ENCODE measurements at places on chromosomes 2 and 18.

DNA sequence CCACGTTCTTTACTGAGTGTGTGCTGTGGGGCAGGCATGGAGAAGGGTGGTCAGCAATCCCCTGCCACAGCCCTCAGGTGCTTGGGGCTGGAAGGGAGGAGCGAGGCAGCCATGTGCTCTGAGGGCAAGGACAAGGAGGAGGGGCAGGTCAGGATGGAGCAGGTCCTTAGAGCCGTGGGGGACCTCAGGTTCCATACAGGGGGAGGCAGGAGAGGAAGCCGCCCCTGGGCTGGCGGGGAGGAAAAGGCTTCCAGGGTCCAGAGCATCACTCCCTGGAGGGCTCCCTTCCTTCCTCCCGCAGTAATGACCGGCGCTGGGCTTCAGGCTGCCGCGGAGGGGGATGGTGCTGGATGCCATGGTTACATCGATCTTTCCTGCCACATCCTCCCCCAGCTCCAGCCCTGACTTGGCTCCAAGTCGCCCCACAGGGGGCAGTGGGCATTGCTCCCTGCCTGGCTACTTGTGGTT lies 6.6 kb downstream of the GAREM2 start:
- DNase-seq: no peak

DNA sequence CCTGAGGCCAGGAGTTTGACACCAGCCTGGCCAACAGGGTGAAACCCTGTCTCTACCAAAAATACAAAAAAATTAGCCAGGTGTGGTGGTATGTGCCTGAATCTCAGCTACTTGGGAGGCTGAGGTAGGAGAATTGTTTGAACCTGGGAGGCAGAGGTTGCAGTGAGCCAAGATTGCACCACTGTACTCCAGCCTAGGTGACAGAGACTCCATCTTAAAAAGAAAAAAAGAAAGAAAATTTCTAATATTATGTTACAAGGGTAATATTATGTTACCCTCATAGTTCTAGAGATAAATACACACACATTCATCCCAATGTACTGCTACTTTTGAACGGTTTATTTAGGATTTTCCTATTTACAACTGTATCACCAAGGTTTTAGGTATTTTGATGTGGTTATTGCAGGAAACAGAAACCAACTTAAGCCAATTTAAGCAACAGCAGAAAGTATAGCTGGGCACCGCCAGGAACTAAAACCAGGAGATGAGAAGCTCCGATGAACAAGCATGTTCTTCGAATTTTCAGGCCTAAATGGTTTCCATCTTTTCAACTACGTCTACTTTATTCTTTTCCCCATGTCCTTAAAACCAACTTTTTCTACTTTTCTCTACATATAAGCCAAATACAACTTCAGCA lies 11.8 kb upstream of the ROCK1 start:
- no peak for DNase-seq

DNA sequence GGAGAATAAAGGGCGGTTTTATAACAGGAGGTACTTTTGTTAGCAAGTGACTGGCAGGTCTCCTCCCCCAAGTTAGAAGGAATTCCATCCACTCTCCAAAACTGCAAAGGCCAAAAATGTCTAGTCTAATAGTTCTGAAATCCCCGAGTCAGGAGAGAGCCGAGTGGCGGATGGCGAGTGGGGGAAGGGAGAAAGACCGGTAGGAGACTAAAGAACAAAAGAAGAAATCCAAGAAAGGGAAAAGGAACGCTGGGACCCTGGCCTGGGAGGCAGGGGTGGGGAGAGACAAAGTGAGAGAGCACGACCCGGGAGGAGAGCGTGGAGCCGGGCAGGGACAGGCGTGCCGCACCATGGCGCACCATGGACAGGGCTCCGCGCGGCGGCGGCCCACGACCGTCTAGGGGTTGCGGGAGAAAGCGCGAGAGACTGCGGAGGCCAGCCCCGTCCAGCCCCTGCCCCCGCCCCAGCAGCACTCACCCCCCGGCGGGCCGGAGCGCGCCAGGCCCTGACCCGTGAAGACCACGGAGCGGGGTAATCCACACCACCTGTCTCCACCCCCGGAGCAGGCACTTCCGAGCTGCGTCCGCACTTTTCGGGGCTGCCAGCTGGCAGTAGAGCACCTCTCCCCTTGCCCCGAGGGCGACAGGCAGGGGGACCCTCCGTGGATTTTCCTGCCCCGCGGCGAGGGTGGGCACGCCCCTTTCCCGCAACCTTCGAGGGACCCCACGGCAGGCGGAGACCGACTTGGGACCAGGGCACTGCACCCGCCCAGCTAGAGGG lies 1.6 kb downstream of the CDH2 start:
- DNase-seq: peak; percentile 58

- no peak for DNase-seq
These were observed 694.6 kb downstream of the SUCLG1 start for GRCh38 chr2:83764447-83765005.

- DNase-seq: no peak
These were observed 29.6 kb upstream of the MRPL19 start for GRCh38 chr2:75616933-75617332.

- no peak for DNase-seq
These were observed 245.9 kb upstream of the REV1 start for GRCh38 chr2:99735753-99736152.

GRCh38 chr2:147049957-147050356 lies 794.9 kb upstream of the ACVR2A start:
- DNase-seq: no peak

- peak; percentile 15 for DNase-seq
These were observed 36.7 kb downstream of the PRKD3 start for GRCh38 chr2:37287966-37288365.

DNA sequence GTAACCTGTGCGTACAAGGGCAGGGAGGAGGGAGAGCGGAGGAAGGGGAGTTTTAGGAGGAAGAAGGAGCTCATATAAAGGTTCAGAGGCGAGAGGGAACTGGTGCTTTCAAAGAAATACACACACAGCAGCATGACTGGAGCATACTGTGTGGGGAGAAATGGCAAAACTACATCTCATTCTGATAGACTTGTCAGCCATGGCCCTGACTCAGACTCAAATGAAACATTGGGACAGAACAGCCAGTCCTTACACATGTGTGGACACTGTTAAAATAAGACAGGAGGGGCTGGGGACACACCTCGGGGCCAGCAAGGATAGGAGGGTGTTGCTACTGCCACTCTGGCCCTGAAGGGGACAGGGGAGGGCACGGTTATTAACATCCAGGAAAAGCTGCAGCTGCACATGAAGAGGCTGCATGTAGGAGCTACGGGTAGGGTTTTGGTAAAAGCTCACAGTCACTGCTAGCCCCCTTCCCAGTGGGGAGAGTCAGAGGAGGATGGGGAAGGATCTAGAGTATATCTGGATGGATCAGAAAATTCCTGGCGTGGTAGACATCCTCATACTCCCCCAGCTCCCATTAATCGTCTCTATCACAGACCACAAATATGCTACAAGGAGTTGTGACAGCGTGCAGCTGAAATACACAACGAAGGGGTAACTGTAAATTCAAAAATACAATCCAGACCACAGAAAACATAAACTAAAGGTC lies 110.5 kb downstream of the GATA6 start:
- DNase-seq: no peak

DNA sequence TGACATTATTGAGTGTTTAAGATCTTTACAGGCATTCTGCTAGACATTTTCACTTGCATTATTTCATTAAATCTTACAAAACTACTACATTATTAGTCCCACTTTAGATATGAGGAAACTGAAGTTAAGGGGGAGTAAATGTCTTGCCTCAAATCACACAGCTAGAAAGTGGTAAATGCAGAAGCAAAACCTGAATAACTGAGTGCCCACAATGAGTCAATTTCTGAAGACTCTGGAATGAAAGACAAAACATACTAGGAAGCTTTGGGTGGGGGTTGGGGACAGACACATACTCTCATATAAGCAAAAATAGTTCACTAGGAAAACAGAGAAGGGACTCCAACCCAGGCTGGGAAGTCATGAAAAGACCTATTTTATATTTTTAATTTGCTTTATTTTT lies 214.4 kb upstream of the LRATD1 start:
- no peak for DNase-seq

GRCh38 chr2:159201360-159202063 lies 85.0 kb downstream of the WDSUB1 start:
- DNase-seq: no peak

DNA sequence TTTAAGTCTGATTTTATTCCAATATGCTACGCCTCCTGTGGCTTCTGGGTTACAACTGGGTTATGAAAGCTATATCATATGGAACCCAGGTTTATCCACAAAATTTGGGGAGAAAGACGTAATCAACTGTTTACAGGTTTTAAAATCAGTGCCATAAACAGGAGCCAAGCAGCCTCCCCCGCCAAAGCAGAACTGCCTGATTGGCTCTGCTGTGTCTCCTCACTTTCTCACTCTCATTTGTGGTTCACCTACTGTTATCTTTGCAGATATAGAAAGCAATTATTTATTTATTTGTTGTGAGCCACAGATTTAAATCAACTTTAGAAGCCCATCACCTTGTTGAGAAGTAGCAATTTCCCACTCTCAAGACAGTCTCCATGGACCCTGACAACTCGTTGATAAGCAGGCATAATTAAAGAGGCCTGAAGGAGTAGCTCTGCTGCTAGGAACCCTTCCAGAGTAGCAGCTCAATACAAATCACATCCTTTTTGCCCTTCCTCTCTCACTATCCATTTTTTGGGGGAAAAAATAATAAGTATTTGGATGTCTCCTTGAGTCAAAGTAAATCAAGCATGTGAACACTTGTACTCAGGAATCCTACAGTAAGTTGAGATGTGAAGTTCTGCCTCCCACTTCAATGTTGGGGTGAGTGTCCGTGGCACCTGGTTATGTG lies 191.0 kb upstream of the CCDC150 start:
- no peak for DNase-seq

DNA sequence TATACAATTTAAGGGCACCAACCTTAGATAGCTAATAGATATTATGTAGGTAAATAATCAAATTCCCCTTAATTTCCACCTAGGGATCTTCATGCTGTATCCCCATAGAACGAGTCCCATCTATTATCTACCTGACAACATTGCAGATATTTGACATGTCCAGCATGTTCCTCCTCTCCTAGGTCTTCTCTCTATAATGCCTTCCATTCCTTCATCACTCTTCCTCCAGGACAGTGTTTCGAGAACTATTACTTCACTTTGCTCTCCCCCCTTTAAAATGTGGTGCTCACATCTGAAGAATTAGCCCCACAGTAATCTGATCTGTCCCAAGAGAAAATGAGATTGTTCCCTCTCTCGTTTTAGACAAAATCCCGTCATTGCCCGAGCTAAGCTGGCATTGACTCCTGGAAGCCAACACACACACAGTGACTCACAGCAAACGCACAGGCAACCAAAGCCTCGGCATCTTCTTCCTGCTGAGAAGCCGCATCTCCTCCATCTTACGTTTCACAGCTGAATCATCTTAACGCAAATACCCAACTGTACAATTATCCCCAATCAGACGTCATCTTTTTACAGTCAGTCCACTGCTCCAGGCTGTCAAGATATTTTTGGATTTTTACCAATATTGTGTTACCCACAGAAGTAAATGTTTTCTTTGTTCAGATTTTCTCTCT lies 162.9 kb upstream of the AGAP1 start:
- DNase-seq: peak; percentile 80

DNA sequence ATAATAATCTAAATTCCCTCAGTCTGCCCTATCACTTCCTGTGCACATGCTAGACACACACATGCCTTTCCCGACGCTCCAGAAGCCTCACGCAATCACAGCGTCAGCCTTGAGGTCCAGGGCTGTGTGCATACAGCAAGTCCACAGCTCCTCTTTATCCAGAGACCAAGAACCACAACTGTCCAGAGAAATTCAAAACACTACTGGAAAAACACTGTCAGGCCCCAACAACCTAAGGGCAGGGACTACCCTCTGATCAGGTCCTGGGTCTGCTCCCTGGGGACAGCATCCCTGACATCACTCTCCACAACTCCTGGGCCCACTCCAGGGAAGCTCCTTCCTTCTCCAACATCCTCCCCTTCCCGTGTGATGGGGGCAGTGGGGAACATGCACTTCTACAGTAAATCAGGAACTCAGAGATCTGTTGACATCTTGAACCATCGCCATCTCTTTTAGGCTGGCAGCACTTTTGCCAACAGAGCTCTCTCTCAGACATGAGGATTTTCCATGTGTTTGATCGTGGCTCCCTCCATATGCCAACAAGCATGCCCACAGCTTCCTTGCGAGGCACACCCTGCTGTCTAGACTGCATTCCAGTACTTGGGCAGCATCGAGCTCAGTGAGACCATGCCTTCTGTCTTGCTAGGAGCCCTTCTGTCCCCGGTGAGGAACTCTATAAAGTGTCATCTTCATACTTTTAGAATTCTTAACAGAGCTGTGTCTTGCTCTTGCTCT lies 15.4 kb downstream of the TEX51 start:
- no peak for DNase-seq

DNA sequence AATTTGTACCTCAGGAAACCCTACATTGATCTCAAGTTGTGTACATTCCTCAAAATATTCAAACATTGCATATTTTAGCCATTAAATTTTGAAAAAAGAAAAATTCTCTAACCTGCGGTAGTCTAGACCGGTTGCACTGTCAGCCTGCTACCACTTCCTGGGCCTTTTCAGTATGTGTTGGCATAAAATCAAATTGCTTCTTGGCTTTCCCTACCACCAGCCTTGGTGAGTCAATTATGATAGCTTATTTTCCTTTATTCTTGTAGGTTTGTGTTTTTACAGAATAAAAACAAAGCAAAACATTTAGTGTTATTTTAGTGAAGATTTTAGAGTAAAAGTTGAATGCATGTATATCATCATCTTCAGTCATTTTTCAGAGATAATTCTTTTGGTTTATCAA lies 61.2 kb downstream of the FAM171B start:
- peak; percentile 44 for DNase-seq

GRCh38 chr18:45384137-45384961 lies 230.9 kb upstream of the SLC14A2 start:
- peak; percentile 67 for DNase-seq

DNA sequence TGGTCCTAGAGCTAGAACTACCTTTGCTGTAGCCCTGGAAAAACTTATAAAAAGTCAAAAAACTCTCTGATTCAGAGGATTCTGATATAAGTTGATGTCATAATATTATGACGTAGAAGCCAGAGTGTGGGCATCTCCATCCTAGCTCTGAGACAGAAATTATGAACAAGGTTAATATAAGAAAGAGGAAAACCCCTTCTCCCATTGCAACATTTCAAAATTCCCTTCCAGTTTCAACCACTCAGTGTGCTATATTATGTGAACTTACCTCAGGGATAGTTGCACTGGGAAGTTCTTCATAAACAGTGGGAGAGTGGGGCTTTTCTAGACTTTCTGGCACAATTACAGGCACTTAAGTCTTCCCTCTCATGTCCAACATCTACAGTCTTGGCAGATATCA lies 171.6 kb downstream of the PIK3C3 start:
- no peak for DNase-seq

DNA sequence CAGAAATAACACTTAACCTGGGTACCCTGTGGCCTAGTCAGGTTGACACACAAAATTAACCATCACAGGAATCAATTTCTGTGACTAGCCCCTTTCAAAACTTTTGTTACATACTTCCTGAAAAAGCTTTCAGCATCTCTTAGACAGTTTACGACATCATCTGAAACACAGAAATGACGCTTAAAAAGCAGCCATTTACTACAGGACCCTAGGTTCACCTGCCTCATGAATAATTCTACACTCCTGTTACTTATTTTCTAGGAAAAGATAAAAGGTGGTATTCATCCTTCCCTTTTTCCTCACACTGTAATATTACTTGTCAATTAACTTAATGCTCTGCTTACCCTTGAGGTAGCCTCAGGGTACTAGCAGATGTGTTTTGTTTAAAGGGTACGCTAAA lies 388.4 kb downstream of the IRS1 start:
- no peak for DNase-seq

Data from myocyte (in vitro differentiated cells).